ENCODE measurements at places on chromosomes 1 and 21. TPM values are rescaled to one million over a fixed set of nuclear protein-coding genes. Genes with fewer than 3 reads are reported as not detected.

Gene OR6K3
- total RNA-seq: not detected

Gene ELOA
- total RNA-seq: 105 TPM

Gene SLC6A9
- 4.1 TPM for total RNA-seq

Gene HMGCS2
- not detected for total RNA-seq

Gene TAL1
- 0.10 TPM for total RNA-seq

Gene RC3H1
- total RNA-seq: 22.4 TPM

Gene PLEKHN1
- total RNA-seq: 3.3 TPM

Gene DNAJC28
- 0.68 TPM for total RNA-seq

Gene ZSWIM5
- total RNA-seq: not detected

Gene G0S2
- not detected for total RNA-seq

Gene SLC30A1
- total RNA-seq: 23.5 TPM

Gene PODN
- not detected for total RNA-seq

Gene CFHR3
- total RNA-seq: 0.20 TPM
